ENCODE measurements at places on chromosomes 12 and 14.

DNA sequence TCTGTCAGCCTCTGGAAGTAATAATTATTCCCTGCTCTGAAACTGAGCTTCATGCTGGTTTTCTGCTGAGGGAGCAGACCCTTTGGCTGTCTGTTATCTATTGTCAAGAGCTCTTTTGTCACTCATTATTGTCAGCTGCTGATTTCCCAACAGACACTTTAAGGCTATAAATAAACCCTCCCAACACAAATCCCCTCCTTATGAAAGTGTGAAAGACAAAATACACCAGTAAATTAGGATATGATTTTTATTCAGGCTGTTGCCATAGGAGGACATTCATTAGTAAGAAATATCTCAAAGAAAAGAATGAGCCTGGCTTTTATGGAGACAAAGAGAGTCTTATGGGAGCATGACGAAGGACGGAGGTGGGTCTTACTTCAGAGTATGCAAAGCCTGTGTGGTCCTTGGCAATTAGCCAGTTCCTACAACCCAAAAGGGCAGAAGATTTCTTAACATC, 180.8 kb downstream of the CRADD start:
- no peak for DNase-seq

DNA sequence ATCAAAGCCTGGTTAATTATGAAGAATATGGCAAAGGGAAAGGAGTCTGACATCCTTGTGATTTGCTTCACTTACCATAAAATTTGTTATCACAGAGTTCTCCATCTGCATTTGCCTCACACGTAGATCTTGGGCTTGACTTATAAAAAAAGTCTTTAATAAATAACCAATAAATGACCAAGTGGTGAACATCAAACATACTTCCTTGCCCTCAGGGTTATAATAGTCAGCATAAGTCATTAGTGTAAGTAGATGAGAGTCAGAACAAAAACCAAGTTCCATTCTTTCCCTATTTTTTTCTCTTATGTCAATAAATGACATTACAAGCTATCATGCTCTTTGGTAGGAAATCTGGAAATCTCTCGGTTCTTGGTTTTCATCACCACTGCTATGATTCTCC, 635.4 kb upstream of the ATXN7L3B start:
- no peak for DNase-seq

GRCh38 chr12:82596483-82596882, 90.2 kb upstream of the TMTC2 start:
- DNase-seq, result no peak

DNA sequence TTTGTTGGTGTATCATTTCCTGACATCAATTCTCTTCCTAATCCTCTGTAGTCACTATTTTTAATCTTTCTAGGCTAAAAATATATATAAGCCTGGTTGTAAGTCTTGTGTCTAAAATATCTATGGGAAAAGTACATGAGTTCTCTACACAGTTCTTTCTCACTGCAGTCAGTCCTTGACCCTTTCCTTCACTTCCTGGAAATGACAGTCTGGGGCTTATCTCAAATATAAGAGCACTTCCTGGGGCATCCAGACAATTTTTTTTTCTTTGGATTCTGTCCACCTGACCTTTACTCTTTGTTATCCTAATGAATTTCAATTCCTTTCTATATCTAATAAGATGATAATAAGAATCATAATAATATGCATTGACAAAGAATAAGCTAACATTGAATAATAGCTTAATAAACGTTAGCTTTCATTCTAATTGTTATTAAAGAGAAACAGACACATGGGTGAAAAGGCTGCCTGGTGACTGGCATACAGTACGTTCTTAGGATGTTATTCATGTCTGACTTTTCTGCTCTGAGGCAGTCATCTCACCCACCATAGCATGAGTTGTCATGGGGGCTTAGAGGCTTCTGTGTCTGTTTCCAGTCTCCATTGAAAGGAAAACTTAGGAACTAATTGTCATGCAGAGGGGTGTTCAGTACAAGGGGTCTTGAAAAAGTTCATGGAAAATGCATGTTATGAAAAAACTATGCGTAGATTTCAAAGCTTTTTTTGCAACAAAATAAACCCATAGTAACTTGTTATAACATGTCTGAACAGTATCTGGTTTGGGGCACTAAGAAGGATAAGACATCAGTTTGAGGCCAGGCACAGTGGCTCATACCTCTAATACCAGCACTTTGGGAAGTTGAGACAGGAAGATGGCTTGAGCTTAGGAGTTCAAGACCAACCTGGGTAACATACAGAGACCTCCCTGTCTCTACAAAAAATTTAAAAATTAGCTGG, 66.2 kb upstream of the DNM1L start:
- no peak for DNase-seq

DNA sequence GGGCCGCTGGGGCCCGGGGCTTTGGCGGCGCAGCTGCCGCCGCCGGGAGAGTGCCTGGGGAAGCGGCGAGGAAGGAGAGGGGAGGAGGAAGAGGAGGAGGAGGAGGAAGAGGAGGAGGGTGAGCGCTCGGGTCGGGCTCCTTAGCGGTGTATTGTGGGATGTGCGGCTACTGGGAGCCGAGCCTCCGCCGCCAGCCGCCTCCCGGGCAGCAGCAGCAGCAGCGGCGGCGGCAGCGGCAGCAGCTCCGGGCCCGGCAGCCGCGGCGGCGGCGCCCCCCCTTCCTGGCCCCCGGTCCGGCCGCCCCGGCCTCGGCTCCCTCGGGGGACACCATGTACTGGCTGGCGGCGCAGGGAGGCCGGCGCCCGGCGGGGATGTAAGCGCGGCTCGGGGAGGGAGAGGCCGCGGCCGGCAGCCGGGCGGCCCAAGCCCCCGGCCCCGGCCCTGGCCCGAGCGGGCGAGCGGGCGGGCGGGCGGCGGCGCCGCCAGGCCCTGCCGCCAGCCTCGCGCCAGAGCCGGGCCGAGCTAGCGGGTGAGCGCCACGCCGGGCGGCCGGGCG, at the start of gene SETD1B:
Gene SETD1B, plus strand, starts transcription at position 149 of the 556 bp plus-strand sequence. CDS start 729 bp downstream, outside the sequence.
- DNase-seq, result no peak

DNA sequence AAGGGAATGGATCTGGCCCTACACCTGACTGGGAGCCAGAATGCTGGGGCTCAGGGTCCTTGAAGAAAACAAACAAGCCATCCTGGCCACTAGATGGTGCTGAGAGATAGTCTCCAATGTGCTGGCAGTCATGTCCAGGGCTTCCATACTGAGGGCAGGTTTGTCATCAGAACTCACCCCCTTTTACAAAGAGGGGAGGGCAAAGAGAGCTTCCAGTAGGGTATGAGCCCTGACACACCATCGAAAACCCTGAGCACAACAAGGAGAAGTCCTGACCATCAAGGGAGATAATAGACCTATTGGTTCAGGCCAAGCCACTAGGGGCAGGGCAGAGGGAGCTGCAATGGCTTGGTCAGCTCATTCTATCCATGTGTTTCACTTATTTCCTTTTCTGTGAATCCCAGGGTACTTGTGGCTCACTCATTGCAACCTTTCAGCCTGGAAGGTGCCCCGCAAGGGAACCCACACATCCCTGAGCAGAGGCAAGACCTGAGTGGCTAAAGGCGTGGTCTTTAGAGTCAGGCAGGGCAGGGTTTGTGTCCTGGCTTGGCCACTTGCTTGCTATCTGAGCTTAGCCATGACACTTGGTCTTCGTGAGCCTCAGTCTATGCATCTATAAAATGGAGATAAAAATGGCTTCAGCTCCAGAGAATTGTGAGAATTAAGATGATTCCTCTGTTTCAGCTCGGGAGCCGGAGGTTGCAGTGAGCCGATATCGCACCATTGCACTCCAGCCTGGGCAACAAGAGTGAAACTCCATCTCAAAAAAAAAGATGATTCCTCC, 6.2 kb upstream of the PLEKHH1 start:
- no peak for DNase-seq

DNA sequence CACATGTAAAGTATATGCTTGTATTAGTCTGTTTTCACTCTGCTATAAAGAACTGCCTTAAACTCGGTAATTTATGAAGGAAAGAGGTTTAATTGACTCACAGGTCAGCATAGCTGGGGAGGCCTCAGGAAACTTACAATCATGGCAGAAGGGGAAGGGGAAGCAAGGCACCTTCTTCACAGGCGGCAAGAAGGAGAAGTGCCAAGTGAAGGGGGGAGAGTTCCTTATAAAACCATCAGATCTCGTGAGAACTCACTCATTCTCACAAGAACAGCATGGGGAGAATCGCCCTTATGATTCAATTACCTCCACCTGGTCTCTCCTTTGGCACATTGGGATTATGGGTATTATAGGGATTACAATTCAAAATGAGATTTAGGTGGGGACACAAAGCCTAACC, 229.5 kb upstream of the PLXNC1 start:
- DNase-seq, result no peak

DNA sequence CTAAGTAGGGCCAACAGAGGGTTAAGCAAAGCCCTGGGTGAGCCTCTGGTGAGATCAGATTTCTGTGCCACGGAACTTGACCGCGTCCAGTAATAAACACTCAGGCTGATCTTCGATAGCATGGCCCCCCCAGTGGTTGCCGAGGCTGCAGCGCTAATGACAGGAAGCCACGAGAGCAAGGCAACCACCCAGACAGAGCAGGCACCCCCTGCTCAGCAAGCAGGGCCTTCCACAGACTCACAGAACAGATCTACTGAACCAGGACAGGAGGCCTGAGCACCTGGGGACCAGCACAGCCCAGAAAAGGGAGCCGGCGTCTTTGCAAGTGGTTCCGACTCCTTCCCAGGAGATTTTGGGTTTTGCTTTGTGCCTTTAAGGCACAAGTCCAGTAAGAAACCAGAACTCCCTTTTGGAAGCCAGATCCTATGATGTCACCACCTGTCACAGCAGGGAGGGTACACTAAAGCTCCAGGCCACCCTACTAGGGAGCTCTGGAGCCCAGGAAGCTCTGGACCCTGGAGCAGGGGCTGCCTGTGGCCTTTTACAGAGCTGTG, 42.3 kb downstream of the BCL11B start:
- no peak for DNase-seq

- no peak for DNase-seq
Observed at GRCh38 chr12:91185421-91185820, 2.8 kb upstream of the DCN start.

- DNase-seq, result no peak
Observed at GRCh38 chr14:97581016-97581415, 783.8 kb downstream of the VRK1 start.

DNA sequence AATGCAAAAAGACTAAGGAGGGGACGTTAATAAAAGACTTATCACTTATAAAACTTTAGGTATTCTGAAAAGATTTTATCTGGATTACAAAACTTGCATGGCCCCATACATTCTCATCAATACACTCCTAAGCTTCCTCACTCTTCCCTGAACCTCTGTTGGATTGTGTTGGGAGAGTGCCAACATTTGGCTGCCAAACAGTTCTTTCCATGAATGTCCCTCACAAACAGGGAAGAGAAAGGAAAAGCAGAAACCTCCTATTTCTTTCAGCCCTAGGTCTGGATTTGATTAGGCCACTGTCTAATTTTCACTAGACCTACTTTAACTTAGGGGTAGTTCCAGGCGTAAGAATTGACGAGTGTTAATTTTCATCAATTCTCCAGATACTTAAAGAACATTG, 11.7 kb downstream of the PTHLH start:
- DNase-seq, result no peak

- no peak for DNase-seq
Observed at GRCh38 chr12:5376591-5377207, 55.2 kb upstream of the NTF3 start.

DNA sequence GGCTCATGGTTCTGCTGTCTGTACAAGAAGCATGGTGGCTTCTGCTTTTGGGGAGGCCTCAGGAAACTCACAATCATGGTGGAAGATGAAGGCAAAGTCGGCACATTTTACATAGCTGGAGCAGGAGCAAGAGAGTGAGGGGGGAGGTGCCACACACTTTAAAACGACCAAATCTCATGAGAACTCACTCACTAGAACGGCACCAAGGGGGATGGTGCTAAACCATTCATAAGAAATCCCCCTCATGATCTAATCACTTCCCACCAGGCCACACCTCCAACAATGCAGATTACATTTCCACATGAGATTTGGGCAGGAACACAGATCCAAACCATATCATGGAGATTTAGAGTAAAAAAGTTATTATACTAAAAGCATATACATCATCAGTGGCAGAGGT, 13.6 kb upstream of the LEMD3 start:
- DNase-seq, result no peak

GRCh38 chr12:75196865-75197264, 12.8 kb downstream of the KCNC2 start:
- DNase-seq, result no peak

DNA sequence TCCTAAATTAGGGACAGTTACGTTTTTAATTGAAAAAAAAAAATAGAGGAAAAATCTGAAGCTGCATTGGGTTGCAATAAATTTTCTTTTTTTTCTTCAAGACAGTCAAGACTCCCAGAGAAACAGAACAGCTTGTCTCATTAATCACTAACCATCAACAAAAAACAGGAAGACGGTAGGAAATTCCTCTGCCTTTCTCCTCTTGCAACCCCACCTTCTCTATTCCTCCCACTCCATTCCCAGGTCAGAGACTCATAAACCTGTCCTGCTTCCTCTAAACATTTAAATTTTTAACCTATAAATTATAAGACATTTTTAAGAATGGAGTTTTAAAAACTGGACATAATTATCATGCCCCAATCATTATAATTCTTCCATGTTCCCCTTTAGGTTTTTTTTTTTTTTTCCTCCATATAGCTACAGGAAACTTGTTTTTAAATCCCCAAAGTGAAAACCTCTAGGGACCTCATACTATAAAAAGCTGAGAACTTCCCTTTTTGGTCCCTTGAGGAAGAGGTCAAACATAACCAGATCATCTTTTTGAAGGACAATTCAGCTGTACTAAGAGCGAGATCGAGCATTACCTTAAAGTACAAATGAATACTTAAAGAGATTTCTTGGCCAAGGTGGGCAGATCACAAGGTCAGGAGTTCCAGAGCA, 36.0 kb downstream of the CPM start:
- DNase-seq, result no peak

- DNase-seq, result no peak
Observed at GRCh38 chr12:8629486-8630033, 16.9 kb upstream of the AICDA start.

Measured in stimulated activated CD8-positive, alpha-beta memory T cell treated with anti-CD3 and anti-CD28 coated beads, Interleukin-4, amount 100 ng/mL, for 1 hour (primary cell).